Keratinocyte (primary cell): ENCODE measurements at places on chromosomes 7 and 10.

DNA sequence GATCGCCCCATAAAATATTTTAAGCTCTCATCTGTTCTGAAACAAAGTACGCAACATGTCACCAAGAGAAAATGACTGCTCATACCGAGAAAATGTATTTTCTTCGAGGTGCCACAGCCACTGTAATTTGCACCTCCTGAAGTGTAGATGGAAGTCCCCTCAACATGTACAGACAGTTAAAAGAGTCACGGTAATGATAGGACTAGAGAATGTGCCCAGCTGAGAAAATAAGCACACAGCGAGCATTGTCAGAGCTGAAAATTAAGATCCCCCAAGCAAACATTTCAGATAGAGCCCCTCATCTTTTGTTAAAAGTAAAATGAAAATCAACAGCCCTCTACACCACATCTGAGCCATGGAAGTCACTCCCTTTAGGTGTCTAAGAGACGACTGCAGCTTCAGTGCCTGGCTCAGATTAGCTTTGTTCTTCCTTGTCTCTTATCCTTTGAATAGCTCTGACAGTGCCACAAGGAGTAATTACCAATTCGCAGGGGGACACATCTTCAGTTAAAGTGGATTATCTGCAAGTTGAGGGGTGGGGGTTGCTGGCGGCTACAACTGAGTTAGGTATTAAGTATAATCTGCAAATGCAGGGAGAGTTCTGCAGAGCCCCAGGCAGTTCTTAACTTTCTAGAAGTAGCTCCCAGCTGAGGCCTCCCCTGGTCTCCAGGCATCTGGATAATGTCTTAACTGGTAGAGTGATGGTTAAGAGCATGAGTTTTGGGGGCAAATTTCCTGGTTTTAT lies 222.7 kb upstream of the C7orf33 start:
- DNase-seq = no peak

DNA sequence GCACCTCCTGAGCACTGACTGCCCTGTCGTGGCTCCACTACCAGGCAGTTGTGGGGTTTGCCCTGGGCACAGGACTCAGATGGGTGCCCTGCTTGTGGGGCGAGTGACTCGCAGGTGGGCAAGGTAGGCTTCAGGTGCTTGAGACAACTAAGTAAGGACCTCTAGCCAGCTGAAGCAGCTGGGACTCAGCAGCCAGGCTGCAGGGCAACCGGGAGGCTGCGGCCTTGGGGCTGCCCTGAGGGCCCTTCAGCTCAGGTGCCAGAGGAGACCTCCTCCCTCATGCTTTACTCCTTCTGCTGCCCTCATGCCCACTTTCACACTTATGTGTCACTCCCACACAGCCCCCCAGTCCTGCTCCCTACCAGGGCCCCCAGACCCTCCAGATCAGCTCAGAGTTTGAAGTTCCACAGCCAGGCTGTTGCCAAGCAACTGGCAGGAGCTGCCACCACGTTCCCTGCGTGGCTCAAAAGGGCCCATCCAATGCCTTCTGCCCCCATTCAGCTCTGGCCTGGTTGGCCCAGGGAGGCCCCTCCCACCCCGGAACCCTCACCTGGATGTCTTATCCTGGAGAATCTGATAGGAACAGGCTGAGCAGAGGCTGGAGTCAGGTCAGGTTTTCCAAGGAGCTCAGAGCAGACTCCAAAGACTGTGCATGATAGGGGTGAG lies 10.0 kb downstream of the TLX1 start:
- DNase-seq = no peak

DNA sequence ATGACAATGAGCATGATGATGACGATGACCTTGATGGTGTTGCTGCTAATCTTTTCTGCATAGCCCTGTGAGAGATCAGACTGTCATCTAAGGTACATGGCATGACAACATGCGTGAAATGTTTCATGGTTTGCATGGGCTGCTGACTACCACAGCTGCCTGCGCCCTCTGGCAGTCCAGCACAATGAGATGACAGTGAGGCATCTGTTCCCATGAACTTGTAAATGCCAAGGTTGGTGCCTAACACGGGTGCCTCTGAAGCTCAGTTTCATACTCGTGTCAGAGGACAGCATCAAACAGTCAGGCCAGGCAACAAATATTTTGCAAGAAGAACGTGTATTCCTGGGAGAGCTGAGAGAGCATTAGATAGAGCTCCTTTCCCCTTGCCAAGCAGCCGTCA lies 122.0 kb upstream of the PRKCQ start:
- DNase-seq = no peak

DNA sequence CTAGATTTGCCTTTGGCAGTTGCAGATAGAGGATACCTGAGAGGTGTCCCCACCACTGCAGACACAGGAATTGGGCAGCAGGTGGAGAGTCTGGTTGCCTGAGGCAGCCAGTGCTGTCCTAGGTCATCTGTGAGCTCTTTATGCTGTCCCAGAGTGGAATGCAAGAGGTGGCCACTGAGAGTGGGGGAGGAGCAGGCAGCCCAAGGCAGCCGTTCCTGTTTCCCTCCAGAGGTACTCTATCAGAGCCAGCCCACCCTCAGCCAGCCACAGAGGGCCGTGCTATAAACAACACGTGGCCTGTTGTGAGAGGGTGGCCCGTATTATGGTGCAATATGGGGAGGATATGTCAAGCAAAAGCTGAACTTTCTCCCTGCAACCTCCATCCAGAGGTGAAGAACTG lies 8.5 kb downstream of the LRRC18 start:
- DNase-seq = no peak

GRCh38 chr7:80444811-80445210 lies 67.1 kb downstream of the GNAT3 start:
- no peak for DNase-seq

DNA sequence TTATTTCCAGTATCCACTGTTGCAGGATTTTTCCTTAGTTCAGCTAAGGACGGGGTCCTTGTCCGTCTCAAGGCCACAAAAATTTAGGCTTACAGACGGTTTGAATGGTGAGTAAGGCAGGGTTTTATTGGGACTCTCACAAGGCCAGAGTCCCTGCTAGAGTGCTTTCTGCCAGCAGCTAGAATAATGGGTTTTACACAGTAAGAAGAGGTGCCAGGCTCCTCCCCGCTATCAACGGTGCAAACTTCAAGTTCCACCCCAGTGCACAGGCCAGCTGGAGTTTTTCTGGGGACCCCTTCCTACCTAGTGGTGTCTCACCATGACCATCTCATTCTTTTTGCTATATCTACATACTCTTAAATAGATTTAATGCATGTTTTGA lies 198.5 kb upstream of the KCTD7 start:
- no peak for DNase-seq

DNA sequence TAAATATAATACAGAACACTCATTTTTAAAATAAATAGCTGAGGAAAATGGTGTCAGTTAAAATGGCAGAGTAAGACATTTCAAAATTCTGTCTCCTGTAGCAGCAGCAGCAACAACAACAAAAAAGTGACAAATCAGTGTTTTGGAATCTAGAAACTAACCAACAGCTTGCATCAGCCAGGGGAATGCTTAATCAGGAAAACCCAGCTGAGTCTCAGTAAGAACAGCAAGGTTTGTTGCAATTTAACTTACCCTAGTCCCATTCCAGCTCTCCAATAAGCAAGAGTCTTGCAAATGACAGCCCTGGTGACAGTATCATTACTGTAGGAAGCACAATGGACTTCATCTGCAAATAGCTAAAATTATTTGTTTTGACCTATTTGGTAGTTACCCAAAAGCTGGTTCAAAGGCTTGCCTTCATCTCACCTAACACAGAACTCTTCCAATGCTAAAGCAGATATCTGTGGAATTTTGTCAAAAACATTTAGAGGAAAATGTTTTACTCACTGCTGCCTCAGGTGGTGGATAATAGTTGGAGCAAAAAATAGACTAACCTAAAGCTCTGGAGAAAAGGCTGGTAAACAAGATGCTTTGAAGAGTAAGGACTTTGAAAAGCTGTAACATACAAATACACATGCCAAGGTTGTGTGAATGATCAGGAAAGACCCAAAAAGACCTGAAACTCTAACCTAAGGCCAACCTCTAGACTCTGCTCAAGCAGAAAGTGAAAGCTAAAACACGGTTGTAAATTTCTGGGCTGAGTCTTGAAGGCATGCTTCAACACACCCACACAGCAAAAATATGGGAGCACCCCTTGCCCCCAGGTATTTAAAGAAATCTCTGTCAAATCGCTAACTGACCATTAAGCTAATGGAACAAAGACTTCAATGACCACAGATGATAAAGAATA lies 9.9 kb upstream of the ARHGAP22 start:
- DNase-seq = no peak

GRCh38 chr7:95244616-95245015 lies 79.7 kb downstream of the PON1 start:
- no peak for DNase-seq

DNA sequence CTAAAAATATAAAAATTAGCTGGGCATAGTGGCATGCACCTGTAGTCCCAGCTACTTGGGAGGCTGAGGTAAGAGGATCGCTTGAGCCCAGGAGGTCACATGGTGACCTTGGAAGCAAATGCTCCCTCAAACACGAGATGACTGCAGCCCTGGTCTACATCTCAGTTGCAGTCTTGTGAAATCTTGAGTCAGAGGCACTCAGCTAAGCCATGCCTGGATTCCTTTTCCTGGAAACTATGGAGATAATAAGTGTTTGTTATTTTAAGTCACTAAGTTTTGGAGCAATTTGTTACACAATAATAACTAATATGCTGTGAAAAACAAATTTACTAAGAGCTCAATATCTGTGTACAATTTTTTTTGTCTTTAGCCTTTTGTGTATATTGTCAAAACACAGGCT lies 284.3 kb upstream of the KAT6B start:
- no peak for DNase-seq

GRCh38 chr7:23350466-23350865 lies 51.3 kb downstream of the MALSU1 start:
- DNase-seq = no peak

DNA sequence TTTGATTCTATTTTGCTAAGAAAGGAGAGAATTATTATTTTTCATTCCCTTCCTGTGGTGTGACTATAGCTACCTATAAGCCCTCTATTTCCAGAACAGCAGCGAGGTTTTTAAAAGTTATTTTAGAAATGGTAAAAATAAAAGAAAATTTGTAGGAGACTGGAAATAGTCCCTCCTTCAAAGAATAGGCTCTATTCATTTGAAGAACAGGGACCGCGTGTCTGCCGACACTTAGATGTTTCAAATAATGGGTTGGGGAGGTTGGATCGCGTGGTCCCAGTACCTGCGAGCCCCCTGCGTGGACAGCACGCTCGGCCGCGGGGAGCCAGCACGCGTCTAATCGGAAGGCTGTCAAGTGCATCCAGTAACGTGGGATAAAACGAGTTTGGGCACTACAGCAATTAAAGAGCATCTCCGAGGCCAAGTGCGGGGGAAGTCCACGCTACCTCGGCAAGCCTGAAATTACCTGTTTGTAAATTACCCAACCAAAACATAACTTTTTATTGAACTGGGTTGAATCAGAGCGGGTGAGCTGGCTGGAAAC lies 1.0 kb downstream of the CACNA2D1 start:
- DNase-seq = no peak

GRCh38 chr7:139131601-139132041 lies 22.1 kb upstream of the ZC3HAV1 start:
- DNase-seq = no peak

GRCh38 chr10:51643734-51644133 lies 55.7 kb downstream of the CSTF2T start:
- no peak for DNase-seq

- DNase-seq = no peak
These were observed 81.2 kb downstream of the PARP12 start for GRCh38 chr7:139981511-139981895.

DNA sequence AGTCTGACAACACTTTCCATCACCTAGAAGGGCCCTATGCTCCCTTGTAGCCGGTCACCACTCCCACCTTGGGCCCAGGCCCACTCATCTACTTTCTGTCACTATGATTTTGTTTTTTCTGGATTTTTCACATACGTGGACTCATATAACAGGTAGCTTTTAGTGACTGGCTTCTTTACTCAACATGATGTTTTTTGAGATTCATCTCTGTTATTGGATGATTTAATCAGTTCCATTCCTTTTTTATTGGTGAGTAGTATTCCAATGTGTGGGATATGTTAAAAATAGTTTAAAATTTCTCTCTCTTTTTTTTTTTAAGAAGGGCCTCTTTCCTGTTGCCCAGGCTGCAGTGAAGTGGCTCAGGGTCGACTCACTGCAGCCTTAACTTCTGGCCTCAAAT lies 9.3 kb downstream of the PALD1 start:
- DNase-seq = no peak

DNA sequence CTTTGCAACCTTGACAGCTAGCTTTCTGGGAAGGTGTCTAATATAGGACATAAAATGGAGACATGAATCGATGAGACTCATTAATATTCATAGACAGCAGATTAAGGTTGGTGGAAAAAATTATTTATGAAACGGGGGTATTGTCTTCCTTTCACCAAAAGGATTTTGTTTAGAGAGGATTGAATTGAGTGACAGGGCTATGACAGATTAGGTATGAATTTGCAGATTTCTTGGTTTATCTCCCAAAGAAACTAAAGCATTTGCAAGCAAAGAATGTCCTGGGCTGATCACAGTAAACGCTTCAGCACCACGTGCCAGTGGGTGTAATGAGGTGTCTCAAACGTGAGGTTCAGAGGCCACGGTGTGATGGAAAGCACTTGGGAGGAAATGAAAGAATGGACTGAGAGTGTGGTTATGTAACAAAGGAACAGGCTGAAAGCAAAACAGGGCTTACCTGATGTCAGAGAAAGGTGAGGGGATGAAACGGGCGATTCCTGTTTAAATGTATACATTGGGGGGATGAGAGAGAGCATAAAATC lies 329.2 kb upstream of the NPVF start:
- no peak for DNase-seq

GRCh38 chr10:34641147-34641912 lies 173.8 kb downstream of the PARD3 start:
- no peak for DNase-seq

GRCh38 chr7:114087653-114088469 lies 169.1 kb upstream of the PPP1R3A start:
- DNase-seq = no peak

DNA sequence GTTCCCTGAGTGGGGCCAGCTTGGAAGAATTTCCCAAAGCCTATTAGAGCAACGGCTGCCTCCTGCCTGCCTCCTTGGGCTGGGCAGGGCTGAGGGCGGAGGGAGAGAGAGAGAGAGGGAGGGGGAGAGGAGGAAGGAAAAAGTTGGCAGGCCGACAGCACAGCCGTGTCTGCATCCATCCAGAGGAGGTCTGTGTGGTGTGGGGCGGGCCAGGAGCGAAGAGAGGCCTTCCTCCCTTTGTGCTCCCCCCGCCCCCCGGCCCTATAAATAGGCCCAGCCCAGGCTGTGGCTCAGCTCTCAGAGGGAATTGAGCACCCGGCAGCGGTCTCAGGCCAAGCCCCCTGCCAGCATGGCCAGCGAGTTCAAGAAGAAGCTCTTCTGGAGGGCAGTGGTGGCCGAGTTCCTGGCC lies at the start of gene AQP1:
AQP1 (plus strand) TSS at position 293 of the 409 bp plus-strand sequence; CDS start at position 350, 57 bp downstream.
- no peak for DNase-seq

- no peak for DNase-seq
These were observed 73.8 kb downstream of the PAXIP1 start for GRCh38 chr7:154929006-154929726.
